Camera-type eye (tissue), 1 donor: ENCODE measurements at places on chromosomes 3 and 15. TPM values are rescaled to one million over a fixed set of nuclear protein-coding genes. Genes with fewer than 3 reads are reported as not detected.

Gene GPR149
- total RNA-seq = 3.8 TPM

Gene RIOX2
- 59.9 TPM for total RNA-seq

Gene FAN1
- 53.0 TPM for total RNA-seq

Gene NR1I2
- 0.38 TPM for total RNA-seq

Gene CCR9
- not detected for total RNA-seq

Gene TRPC1
- 55.5 TPM for total RNA-seq

Gene UTS2B
- total RNA-seq = 0.38 TPM

Gene IFRD2
- total RNA-seq = 19.8 TPM

Gene TF
- total RNA-seq = 1,294 TPM

Gene KCNAB1
- 23.5 TPM for total RNA-seq

Gene CYP1A1
- total RNA-seq = 0.55 TPM

Gene ALPK3
- total RNA-seq = 11.1 TPM

Gene TMEM158
- total RNA-seq = 4.3 TPM

Gene MST1R
- total RNA-seq = 1.8 TPM

Gene WDR72
- total RNA-seq = 1.4 TPM

Gene RHCG
- 1.0 TPM for total RNA-seq
